Right ventricle myocardium inferior (tissue), 1 donor: ENCODE measurements at places on chromosomes 12 and 14.

DNA sequence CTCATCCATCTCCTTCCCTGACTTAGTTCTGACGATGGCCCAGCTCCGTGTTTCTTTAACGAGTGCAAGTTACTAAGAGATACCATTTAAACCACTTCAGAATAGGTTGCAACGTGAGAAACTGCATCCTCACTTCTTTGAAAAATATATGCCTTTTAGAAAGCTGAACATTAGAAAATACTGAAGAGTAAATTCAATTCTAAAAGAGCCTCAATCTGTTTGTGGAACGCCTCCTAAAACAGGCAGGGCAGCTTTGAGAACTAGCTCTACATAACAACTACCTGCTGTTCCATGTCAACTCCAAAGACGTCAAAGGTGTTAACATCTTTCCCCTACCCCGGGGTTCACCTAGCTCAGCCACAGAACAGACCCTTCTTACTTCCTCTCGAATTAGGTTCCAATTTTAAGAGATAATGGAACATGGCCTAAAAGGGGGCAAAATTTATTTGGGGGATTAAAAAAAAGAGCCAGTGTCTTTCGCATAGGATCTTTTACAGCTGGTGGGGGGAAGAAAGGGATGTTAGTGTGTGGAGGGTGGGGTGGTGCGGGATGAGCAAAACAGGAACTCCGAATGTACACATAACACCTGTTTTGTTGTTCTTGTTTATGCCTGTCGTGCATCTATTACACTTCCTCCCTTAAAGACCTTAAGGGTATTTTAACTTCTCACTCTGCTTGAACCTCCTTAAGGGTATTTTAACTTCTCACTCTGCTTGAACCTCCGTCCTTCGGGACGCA, 3.3 kb downstream of the BHLHE41 start:
- DNase-seq: no peak

DNA sequence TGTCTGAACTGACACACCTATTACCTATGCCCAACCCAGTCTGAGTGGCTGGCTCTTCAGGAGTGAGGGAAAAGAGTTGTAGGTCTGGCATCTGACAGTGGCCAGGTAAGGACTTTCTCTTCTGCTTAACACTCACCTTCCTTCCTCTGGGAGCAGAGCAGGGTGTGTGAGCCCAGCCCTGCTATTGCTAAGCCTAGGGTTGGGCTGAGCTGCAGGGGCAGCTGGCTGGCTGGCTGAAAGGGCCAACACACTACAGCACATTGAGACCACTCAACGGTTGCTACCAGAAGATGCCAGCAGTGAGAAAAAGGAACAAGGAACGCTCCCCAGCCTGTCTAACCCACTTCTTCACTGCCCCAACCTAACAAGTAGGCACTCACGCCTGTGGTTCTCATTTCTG, 201.2 kb downstream of the DPF3 start:
- no peak for DNase-seq

GRCh38 chr12:90504806-90505205, 450.2 kb downstream of the CCER1 start:
- DNase-seq: no peak

DNA sequence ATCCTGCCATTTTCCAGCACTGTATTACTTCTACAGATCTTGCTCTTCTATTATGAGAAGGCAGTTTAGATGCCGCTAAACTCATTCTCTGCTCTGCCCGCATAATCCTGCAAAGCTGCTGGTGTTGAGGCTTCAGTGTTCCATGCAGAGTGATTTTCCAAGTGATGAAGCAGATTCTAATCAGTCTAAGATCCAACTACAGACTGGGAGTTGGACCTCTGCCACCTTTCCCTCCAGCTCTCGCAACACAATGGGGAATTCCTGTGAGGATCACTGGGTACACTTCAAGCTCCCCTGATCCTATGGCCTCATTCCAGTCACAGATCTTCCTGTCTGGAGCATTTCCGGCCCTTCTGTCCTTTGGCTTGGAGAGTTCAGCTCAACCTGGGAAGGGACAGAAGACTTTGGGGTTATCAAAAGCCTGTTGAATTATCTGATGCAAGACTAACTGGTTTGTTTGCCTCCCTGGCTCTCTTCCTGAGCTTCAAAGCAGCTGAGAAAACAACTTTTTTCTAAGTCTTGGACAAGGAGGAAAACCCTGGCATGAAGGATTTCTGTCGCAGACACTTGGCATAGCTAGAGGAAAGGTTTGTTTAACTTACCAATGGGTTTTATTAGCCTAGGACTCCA, 333.9 kb downstream of the ZFP36L1 start:
- no peak for DNase-seq

- no peak for DNase-seq
Measured at GRCh38 chr14:75495399-75495798, 26.9 kb upstream of the BATF start.

DNA sequence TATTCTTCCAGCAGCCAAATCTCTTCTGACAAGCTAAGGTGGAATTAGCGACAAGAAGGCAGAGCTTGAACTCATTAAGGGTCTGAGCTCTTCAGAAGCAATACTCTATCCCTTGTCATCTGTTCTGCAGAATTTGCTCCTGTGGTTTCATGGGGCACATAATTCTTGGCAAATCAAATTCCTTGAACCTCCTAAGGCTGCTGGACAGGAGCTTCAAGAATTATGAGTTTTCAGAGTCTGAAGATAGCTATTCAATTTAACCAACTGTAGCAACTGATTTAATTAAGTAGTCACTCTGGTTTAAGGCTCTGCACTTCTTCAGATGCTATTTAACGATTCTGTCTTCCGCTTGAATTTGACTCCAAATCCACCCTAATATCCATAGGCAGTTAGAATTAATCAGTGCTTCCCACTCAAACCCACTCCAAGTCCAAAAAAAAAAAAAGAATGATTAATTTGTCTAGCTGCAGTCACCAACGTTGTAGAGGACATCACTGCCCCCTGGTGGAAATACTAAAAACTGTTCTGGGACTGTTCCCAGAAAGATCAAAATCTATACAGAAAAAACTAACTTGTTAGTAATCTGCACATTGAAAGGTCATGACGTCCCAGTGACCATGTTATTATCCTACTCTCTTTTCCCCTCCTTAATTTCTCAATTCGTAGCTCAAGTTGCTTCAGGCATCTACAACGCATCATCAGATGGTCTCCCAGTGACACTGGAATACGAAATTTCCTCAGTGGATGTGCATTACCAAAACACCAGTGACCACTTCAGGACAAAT, 169.9 kb downstream of the KIF21A start:
- no peak for DNase-seq

DNA sequence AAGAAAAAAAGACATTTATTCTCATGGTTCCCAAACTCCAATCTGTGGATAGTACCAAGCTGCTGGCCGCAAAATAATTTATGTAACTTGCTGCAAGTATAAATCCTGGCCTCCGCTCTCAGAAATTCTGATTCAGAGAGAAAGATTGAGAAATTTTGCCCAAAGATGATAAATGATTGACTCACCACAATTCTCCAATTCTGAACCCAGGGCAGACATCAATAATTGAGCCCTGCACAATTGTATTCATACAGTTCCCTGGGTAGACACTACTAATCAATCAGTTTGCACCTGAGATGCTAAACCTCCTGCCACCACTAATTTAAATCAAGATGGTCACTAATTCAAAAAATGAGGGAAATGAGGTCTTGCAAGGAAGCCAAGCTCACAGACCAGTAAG, 38.2 kb downstream of the TRPV4 start:
- DNase-seq: no peak

DNA sequence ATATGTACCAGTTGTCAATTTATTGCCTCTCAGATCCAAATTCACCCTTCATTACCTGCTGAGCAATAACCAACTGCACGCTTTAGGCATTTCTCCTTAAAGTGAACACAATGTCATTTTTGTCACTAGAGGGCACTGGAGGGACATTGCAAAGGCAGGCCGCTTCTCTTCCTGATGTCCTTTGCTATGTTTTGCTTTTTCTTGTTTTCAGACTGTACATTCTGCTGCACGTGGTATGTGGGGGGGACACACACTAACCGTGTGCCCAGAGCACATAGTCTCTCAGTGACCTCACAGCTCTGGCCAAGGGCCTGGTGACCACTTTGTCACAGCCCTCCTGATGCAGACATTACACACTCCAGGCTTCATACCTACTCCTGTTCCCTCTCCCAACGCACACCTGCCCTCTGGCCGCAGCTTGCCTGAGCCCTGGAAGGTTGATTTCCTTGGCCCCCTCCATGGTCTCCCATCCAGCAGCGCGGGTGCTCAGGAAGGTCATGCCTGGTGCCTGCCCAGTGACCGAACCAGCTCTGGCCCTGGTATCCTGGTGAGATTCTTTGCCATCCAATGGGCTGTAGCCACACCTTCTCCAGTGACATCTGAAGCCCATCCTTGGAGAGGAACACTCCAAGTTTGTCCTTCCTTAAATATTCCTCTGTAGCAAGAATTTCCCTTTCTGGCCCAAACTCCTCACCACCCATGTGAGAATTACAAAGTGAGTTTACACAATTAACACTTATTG, 39.9 kb downstream of the MYO1H start:
- no peak for DNase-seq

DNA sequence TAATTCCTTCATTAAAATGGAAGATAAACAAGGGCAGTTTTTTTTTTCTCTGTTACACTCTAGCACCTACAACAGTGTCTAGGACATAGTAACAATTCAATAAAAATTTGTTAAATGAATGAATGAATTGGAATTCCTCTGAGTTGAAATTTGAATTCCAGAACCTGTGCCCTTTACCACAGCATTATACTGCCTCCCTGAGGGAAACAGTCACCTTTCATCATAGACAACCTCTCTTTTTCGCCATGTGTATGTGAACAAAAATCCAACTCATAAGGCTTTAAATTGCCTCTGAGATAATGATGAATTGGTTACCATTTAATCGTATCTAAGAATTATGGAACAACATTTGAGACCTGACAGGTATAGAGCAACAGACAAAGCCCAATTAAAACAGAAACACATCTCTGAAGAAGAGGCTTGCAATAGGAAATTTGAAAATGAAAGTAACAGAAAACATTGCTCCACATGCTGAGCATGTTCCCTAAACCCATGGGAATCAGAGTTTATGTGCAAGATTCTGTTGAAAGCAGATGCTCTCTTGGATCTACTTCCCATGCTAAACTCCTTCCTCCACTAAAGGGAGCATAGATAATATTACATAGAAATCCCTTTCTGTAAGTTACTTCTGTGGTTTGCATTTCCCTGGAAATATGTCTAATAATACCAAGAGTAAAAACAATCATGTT, 657.8 kb downstream of the GALC start:
- DNase-seq: no peak

GRCh38 chr12:43060742-43061141, 471.2 kb upstream of the PRICKLE1 start:
- no peak for DNase-seq

DNA sequence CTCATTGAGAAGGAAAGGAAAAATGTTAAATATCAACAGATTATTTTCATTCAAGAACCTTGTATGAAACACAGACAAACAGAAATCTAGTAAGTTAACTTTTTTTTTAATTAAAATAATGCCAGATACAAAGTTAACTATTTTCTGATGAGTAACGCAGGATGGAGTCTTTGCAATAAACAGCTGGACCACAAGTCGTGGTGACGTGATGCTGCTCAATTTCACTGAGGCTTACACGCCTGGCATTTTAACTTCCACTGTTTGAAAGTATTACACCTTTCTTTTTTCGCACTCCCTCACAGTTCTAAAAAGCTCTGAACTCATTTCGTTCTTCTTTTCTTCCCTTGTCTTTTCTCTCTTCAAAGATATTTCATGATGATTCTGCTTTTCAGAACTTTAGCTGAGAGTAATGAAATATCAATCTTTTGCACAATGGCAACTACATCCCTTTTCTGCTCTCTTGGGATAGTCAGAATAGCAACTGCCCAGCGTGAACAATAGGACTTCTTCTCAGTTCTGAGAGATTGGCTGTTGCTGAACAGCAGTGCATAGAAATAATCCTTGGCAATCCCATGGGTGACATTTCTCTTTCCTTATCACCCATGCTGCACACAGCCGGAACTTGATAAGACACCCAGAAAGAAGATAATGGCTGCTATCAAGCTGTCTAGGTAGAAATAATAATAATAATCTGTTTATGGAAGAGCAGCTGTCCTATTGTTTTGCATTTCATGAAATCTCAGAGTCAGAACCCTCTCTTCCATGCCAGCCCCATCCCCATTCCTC, 160.5 kb downstream of the BTG1 start:
- no peak for DNase-seq

- DNase-seq: no peak
Measured at GRCh38 chr12:132131952-132132351, 12.2 kb downstream of the DDX51 start.

- no peak for DNase-seq
Measured at GRCh38 chr14:95077345-95077744, 80.0 kb downstream of the DICER1 start.

DNA sequence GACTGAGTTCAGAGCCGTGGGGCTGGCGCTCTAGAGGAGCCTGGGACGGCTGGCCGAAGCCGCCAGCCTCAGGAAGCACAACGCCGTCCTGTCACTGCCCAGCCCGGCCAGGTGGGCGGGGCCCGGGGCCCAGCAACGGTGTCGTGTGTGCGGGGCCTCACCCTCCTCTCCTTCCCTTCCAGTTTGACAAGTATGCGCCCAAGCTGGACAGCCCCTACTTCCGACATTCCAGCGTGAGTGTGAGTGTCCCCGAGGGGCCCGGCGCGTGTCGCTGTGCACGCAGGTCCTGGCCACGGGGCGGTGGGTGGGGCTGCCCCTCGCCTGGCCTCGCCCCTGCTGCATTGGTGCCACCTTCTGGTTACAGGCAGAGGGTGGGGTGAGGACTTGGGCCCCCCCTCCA, 38.3 kb downstream of the LRCOL1 start:
- no peak for DNase-seq

DNA sequence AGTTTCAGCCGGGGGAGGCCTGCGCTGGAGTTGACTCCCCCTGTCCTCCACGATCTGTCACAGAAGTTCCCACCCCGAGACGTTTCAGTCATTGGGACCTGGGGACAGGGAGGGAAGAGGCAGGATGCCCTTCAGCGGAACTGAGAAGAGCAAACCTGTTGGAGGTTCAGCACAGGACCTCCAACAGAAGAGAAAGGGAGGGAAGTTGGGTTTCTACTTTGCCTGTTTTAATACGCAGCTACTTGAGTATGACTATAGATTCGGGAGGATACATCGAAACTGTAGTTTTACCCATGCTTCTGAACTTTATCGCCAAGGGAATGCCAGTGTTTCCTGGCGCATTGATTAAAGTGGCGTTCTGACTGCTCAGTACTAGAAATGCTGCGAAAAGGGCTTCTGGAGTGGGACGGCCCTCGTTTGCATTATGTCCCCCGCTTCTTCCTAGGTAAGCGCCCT, 2.3 kb upstream of the DUSP6 start:
- DNase-seq: no peak
